CD4-positive, alpha-beta T cell treated with Interleukin-6 at 100 ng/mL for 8 hours (primary cell): ENCODE measurements at places on chromosomes 3 and 15.

DNA sequence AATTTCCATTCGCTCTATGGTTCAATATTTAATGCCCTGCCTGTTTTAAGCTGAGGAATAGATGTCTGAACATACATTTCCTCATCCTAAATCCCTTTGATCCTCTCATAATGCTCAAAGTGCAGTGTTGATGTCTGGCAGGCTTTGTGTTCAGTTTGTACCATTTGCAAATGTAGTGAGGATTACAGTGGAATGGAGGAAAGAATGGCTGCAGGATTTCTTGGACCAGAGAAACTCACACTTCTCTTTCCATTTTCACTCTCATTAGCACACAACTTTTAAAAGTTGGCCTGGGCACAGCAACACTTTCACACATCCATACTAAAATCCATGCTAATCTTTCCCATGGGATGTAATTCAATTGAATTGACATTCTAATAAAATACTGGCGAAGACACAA, 28.6 kb upstream of the THRB start:
- DNase-seq: no peak

GRCh38 chr3:123401836-123402530, 46.9 kb downstream of the ADCY5 start:
- no peak for DNase-seq

- DNase-seq: no peak
Observed at GRCh38 chr15:80404057-80404760, at the start of gene ARNT2. ARNT2 (plus strand) TSS chr15:80404382; CDS start chr15:80404516, 134 bp downstream.

DNA sequence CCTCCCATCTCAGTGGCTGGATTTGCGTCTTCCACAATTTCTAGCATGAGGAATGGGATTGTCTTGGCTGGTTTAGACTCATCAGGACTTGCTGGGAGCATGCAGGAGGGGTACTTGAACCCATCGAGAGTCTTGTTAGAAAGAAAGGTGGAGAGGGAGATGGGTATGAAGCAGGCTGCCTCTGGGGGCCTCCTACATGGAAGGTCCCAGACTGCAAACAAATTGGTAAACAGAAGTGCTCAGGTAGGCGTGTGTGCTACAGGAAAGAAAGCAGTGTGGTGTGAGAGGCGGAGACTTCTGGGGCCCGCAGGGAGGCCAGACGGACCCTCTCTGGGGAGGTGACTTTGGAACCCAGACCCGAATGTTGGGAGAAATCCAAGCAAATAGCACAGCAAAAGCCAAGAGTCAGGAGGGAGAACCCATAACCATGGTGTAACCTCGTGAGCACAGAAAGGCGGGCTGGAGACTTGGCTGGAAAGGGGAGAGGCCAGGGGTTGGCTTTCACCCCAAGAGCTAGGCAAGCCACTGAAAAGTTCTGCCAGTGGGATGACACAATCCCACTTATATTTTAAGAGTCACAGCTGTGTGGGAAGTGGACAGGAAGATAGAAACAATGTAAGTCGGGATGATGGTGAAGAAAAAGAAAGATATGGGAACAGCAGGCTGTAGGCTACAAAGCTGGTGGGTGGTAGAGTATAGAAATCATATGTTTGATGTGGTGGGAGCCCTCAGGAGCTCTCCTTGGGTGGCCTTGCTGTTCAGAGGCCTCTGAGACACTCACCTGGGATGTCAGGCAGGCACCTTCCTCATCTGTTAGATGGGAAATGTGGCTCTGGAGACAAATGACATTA, 130.1 kb upstream of the PRR20G start:
- DNase-seq: no peak

DNA sequence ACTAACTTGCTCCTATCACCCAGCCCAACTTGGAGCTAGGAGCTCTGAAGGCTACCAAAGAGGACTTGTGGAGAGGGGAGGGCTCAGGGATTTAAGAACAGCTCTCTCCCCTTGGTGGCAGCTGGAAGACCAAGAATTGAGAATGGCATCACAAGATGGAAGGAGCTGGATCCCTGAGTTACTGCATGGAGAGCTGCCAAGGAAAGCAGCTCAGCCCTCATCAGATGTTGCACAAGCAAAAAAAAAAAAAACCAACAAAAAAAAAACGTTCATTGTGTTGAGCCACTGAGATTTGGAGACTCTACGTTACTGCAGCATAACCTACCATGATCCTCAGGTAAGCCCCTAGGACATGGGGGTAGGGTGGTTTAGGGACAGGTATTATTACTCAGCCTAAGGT, 41.0 kb downstream of the ITGB5 start:
- no peak for DNase-seq

- no peak for DNase-seq
Observed at GRCh38 chr3:76525726-76526125, 514.2 kb upstream of the ROBO2 start.

DNA sequence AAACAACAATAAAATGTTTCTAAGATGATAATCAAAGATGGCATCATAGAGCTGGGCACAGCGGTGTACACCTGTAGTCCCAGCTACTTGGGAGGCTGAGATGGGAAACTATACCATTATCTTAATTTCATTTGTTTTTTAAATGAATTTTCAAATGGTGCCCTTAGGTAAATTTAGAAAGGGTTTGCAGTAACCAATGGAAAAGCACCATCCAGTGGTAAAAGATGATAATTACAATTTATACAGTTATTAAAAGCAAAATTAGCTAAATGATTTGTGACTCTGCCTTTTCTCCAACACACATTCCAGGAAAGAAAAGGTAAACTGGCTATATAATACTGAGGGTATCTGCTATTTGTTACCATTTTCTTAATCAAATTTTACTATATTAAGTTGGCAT, 14.4 kb upstream of the ANKRD28 start:
- DNase-seq: peak; percentile 8

- DNase-seq: no peak
Observed at GRCh38 chr3:78029775-78030174, 989.9 kb downstream of the ROBO2 start.

DNA sequence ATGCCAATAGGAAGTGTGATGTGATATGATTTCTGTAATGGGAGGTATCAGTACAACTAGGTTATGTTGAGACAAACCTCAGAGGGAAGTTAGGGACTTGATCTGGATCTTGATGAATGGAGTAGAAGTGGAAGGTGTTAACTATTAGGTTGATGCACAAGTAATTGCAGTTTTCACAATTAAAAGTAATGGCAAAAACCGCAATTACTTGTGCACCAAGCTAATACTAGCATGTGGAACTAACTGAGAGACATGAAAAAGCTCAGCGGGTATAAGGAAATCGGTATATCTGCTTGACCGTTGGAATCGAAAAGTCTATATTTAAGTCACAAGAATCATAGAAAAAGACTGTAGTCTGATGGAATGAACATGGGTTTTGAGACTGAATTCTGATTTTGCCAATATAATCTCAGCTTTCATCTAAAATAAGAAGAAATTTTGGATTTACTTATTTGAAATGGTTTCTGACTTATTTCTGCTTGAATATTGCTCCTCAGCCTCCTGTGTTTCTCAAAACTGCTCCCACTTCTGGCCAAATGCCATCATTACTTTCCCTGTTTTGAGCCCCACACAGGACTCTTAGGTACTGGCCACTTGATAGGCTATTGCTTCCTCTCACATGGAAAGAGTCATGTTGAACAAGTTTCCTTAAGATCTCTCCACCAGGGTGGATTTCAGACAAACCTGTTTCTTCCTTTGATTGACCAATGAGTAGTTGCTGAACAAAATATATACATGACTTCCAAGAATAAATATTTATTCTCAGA, 271.5 kb upstream of the COL8A1 start:
- no peak for DNase-seq

DNA sequence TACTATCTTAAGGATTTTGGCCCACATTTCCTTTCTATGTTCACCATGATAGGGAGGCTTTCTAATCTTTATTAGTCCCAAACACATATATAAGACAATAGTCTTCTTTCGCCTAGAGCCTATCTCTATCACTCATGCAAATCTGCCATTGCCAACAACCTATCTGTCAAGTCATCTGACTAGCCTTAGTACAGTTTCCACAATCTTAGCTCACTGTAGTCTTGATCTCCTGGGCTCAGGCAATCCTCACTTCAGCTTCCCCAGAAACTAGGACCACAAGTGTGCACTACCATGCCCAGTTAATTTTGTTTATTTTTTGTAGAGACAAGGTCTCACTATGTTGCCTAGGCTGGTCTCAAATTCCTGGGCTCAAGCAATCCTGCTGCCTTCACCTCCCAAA, 6.9 kb downstream of the TMEM39A start:
- no peak for DNase-seq

GRCh38 chr15:31387092-31387478, 60.5 kb downstream of the KLF13 start:
- peak; percentile 43 for DNase-seq

DNA sequence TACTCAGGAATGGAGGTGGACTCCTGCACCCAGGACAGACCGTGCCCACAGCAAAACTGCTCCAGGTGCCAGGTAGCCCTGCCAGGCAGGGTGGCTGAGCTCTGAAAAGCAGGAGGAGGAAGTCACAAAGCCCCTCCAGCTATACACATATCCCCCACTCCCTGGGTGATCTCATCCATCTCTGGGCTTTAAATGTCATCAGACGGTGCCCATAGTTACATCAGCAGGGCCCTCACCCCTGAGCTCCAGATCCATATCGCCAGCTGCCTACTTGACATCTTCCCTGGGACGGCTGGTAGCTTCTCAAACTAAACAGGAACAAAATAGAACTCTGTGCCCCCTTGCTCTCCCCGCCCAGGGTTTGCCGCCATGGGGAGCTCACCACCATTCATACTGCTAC, 87.7 kb downstream of the MEGF11 start:
- no peak for DNase-seq

GRCh38 chr3:123120573-123120972, 53.7 kb downstream of the PDIA5 start:
- DNase-seq: no peak

DNA sequence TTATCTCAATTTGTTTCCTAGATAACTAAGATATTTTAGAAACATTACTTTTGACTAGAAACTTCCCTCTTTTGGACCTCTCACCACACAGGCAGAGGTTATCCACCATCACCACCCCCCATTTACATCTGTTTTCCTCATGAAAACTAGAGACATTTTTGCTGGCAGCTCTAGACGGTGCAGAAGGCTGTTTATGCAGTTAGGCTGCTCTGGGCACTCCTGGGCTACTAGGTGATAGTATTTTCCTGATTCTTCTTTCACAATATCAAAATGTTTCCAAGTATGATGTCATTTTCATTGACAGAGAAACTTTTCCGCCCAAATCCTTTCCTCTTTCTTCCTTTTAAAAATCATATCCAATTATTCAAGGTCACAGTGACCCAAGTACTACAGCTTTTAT, 67.1 kb downstream of the PLOD2 start:
- no peak for DNase-seq

DNA sequence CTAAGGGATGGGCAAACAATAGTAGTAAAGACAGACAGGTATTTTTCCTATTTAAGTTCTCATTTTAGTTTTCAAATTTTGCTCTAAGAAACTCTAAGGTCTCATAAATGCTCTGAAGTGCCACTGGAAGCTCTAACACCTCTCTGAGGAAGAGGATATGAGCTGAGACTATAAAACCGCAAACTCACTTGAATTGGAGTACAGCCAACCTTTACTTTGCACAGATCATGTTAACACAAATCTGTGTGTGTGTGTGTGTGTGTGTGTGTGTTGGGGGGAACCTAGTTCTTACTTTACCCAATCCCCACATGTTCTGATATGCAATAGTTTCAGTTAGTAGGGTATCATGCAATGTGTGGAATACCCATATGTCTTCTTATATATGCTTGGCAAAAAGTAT, 446.8 kb downstream of the CHL1 start:
- DNase-seq: no peak

- no peak for DNase-seq
Observed at GRCh38 chr3:55160241-55160983, 232.6 kb upstream of the LRTM1 start.

DNA sequence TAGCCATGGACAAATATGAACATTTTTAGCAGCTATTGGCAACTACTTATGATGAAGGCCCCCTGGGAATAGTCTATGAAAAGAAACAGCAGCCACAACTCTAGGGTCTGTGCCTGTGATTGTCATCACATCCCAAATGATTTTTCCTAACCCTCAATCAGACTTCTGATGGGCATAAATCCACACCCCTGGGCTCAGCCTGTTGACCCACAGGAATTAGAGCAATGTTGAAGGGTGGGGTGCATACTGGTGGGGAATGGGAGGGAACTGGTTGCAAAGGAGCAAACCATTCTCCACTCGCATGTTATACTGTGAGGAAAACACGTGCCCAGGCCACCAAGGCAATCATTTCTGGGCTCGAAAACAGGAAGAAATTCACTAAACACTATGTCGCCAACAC, 106.5 kb upstream of the CTNNB1 start:
- no peak for DNase-seq

GRCh38 chr3:150300852-150301517, 107.1 kb upstream of the TSC22D2 start:
- no peak for DNase-seq

DNA sequence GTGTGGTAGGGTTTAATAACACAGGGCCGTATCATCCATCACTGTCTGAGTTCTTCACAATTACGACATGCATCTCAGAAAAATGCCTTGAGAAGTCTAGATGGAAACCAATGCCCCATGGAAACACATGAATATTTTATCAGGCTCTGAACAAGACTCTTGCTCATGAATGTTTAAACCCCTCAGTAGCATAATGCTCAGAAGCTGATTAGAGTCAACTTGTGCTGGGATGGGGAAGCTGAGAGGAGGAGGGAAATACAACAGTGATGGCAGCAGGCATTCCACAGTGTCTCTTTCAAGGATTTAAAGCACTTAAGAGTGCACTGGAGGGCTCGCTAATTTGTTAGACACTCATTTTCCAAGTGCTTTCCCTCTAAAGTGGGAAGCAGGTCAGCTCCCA, 3.8 kb downstream of the GPR156 start:
- DNase-seq: no peak

GRCh38 chr3:18066899-18067582, 324.6 kb upstream of the TBC1D5 start:
- no peak for DNase-seq

DNA sequence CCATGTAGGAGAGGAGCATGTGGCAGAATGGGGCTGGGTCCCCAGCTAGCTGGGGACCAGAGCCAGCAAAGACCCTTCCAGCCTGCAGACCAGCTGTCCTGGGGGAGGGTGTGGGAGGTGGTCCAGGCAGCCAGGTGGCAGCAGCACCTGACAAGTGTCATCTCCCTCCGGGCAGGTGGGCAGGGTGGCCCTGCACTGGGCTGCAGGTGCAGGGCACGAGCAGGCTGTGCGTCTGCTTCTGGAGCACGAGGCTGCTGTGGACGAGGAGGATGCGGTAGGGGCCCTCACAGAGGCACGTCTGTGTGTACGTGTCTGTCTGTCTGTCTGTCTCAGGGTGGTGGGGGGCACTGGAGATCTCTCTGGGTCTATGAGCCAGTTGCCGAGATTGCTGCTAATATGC, 5.5 kb downstream of the ANKDD1A start:
- DNase-seq: no peak

DNA sequence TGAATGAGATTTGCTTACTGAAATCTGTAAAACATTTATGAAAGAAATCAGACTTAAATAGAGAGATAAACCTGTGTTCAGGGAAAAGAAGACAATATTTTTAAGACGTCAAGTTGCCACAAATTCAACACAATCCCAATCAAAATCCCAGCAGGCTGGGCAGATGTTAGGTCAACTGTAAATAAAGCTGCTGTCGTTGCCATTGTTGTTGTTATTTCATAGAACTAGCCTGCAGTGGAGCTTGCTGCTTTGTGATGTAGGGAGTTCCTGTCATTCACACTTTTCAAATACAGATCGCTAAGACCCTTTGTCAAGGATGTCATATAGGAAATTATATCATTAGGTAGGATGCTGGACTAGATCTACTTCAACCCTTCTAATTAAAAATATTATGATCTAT, 123.1 kb downstream of the NEO1 start:
- no peak for DNase-seq

- DNase-seq: no peak
Observed at GRCh38 chr15:78565951-78566774, 843 bp downstream of the CHRNA5 start.

- DNase-seq: no peak
Observed at GRCh38 chr3:153266619-153267018, 104.6 kb downstream of the RAP2B start.
